ENCODE measurements at places on chromosomes 3 and 15.

DNA sequence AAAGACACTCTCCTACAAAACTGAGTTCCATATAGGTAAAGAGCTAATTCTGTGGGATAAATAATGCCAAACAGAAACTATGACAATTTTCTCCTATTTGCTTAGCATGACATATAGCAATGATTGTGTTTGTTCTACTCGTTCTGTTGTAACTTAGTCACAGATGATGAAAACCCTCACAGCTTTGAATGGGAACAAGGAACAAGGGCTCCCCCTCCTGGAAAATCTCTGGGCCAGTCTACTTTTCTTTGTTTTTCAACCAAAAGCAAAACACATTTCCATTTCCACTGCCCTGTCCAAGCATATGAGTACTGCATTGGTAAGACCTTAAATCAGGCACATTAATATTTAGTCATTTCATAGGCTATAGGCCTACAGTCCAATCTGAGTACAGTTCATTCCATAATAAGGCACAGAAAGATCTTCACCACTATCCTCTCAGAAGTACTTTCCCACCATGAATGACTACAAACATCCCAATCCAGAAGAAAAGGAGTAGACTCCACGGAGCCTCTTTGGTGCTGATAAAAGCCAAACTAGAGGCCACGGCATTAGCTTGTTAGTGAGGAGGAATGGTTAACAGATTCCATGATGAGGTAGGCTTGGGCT, 67.1 kb downstream of the ATP8B4 start:
- no peaks in the 10 kb centered on the region for H3K4me1 ChIP-seq
- peak; percentile 16 for DNase-seq
- H3K36me3 ChIP-seq, result no peaks in the 10 kb centered on the region

GRCh38 chr15:29704950-29705597, 117.2 kb downstream of the TJP1 start:
- DNase-seq, result no peak
- peaks cover 18% of the 10 kb centered on the region for H3K36me3 ChIP-seq
- no peak overlapping the region for H3K4me3 ChIP-seq
- H3K27ac ChIP-seq, result no peak overlapping the region
- H3K27me3 ChIP-seq, result no peaks in the 10 kb centered on the region

GRCh38 chr15:22795206-22796063, 9.0 kb downstream of the NIPA1 start:
- no peaks in the 10 kb centered on the region for H3K4me1 ChIP-seq
- DNase-seq, result no peak
- H3K27me3 ChIP-seq, result no peaks in the 10 kb centered on the region
- H3K36me3 ChIP-seq, result no peaks in the 10 kb centered on the region
- H3K4me3 ChIP-seq, result no peak overlapping the region
- H3K27ac ChIP-seq, result no peak overlapping the region

- H3K4me3 ChIP-seq, result no peak overlapping the region
- H3K36me3 ChIP-seq, result no peaks in the 10 kb centered on the region
- no peaks in the 10 kb centered on the region for H3K27me3 ChIP-seq
- no peaks in the 10 kb centered on the region for H3K4me1 ChIP-seq
- H3K27ac ChIP-seq, result no peak overlapping the region
- DNase-seq, result no peak
Measured at GRCh38 chr15:59335207-59335786, 37.4 kb downstream of the MYO1E start.

- peak overlapping the region; percentile 55 for H3K4me3 ChIP-seq
- peaks cover 70% of the 10 kb centered on the region for H3K4me1 ChIP-seq
- DNase-seq, result no peak
- H3K27me3 ChIP-seq, result no peaks in the 10 kb centered on the region
- no peaks in the 10 kb centered on the region for H3K36me3 ChIP-seq
Measured at GRCh38 chr15:51731549-51732267, 5.7 kb downstream of the LYSMD2 start.

DNA sequence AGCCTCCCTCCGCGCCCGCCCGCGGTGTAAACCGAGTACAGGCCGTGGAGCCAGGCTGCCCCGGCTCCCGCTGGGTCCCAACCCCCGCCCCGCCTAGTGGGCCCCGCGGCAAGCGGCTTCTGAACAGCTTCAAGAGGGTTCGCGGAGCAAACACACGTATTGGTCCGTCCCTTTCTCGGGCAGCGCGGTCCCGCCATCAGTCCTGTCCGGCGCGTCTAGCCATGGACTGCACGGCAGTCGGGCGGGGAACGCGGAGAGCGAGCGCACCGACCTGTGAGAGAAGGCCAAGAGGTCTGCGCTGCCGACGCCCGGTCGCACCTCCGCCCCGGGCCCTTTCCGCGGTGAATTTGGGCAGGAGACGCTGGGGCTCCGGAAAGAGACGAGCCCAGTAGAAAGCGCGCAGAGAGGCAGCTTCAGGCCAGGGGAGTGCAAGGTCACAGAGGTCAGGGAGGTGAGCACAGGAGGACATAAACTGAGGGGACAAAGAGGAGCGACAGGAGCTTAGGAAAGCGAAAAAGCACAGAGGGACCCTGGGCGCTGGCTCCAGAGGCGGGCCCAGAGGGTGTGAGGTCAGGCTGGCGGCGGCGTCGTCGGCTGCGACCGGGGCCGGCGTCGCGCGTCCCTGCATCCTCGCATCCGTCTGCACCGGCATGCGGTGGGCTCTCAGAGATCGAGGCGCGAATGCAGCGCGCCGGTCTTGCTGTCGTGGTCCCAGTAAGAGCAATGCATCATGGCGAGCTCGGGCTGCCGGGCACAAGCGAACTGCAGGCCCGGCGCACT, 1.8 kb downstream of the FOXL2 start:
- H3K4me1 ChIP-seq, result peaks cover 13% of the 10 kb centered on the region
- peak overlapping the region; percentile 72 for H3K4me3 ChIP-seq

- H3K36me3 ChIP-seq, result no peaks in the 10 kb centered on the region
- H3K4me3 ChIP-seq, result no peak overlapping the region
- H3K27me3 ChIP-seq, result no peaks in the 10 kb centered on the region
- H3K4me1 ChIP-seq, result no peaks in the 10 kb centered on the region
Measured at GRCh38 chr15:88400591-88401250, 66.5 kb downstream of the MRPL46 start.
